ENCODE measurements at places on chromosomes 1 and 21.

DNA sequence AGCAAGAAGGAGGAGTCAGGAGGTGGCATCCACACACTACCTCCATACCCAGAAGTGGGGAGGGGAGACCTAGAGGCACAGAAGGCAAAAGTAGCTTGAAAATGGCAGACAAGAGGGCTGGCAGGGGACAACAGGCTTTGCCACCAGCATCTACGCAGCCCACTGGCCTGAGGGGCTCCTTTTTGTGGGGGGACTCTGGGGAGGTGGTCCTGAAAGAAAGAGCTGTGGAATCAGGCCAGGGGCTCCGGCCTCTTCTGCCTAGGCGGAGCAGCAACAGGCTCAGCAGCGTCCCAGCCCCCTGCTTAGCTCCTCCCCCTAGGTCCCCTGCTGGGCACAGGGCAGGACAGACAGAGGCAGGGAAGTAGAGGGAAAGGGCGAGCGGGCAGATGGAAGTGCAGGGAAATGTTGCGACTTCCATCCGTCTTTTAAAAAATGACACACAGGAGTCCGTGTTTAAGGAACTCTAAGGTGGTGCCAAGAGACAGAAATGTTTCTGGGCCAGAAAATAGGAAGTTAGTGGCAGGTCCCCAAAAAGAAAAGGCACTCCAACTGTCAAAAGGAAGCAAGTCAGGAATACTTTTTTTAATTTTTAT lies 10.0 kb upstream of the LEFTY2 start:
- H3K36me3 ChIP-seq = no peaks in the 10 kb centered on the region
- H3K27ac ChIP-seq = no peak overlapping the region
- no peak overlapping the region for H3K4me3 ChIP-seq
- no peaks in the 10 kb centered on the region for H3K4me1 ChIP-seq
- DNase-seq = no peak
- no peaks in the 10 kb centered on the region for H3K27me3 ChIP-seq

- H3K27me3 ChIP-seq = no peaks in the 10 kb centered on the region
- peaks cover 7% of the 10 kb centered on the region for H3K4me1 ChIP-seq
- no peak overlapping the region for H3K4me3 ChIP-seq
- DNase-seq = no peak
- no peak overlapping the region for H3K27ac ChIP-seq
Observed at GRCh38 chr1:84724128-84724860, 34.0 kb upstream of the SSX2IP start.

GRCh38 chr1:229116114-229116513 lies 154.8 kb upstream of the RAB4A start:
- no peak for DNase-seq
- H3K36me3 ChIP-seq = no peaks in the 10 kb centered on the region
- peaks cover 5% of the 10 kb centered on the region for H3K4me1 ChIP-seq
- H3K4me3 ChIP-seq = no peak overlapping the region
- no peak overlapping the region for H3K27ac ChIP-seq

- H3K4me3 ChIP-seq = peak overlapping the region; percentile 76
- H3K27me3 ChIP-seq = no peaks in the 10 kb centered on the region
- DNase-seq = peak; percentile 84
- H3K27ac ChIP-seq = peak overlapping the region; percentile 78
- H3K36me3 ChIP-seq = peaks cover 4% of the 10 kb centered on the region
Observed at GRCh38 chr1:1304331-1305299, 3.1 kb downstream of the ACAP3 start.

DNA sequence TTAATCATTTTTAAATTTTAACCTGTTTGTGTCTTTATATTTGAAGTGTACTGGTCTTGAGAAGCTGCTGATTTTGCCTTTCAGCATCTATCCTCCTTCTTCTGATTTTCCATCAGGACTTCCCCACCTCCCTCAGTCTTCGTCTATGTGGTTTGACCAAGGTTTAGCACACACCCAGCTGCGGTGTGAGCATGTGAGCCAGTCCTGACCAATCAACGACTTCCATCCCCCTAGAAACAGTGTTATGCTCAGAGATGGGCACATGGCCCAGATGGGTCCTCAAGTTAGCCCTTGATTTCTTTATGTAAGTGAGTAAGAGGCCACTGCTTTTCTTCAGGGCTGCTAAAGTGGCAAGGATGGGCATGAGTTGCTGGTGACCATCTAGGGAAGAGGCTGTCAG lies 190.8 kb downstream of the MATN1 start:
- H3K36me3 ChIP-seq = no peaks in the 10 kb centered on the region
- no peak overlapping the region for H3K4me3 ChIP-seq
- no peaks in the 10 kb centered on the region for H3K4me1 ChIP-seq
